Midbrain (tissue), 1 donor: ENCODE measurements at places on chromosomes 12 and 14.

DNA sequence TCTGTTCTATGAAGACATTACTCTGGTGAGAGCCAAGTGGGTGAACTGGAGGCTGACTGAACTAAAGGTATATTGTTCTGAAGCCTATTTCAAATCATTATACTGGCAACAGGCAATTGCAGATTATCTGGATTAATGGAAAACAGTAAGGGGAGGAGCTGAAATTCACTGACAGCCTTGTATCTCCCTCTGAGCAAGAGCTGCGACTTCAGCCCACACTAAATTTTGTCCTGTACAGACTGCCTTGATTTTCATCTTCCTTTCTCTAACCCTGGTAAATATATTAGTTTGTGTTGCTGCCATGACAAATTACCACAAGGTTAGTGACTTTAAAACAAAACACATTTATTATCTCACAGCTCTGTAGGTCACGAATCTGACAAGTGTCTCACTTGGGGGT is 231.1 kb downstream of the SLC2A13 start:
- DNase-seq, result no peak

DNA sequence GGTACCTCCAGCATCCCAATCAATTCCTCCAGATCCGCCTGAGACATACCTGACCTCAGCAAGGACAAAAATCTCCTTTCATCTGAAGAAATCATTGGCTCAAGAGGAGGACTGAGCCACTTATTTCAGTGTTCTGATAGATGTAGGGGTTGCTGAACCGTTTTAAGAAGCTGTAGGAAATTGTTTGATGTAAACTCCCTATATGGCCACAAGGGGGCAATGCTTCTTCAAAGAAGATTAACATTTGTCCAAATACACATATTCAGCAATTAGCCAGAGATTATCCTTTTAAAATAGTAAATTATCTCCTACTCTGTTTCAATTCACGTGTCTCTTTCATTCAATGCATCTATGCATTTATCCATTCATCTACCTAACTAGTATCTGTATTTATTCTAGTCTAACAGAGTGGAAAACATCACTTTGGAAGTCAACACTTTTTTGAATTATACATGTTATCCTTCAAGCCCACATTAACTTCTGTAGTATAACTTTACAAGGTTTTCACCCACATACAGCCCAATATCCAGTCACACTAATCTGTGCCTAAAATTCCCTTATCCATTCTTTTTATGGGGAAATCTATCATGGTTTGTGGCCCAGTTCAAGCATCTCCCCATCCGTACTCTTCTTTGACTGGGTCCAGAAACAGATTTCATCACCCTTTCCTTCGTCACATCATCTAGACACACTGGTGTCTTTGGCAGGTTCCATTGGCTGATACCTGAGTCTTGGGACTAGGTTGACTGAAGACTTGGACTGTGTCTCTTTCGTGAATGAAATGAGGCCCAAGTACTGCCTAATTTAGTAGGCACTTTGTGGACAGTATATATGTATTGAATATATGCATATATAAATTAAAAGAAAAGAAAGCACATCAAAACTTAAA is 411.0 kb upstream of the OR4E1 start:
- peak; percentile 57 for DNase-seq

- DNase-seq, result no peak
Measured at GRCh38 chr14:23617539-23617938, 18.6 kb upstream of the DHRS2 start.

GRCh38 chr12:26106347-26106746 is 18.5 kb downstream of the BHLHE41 start:
- no peak for DNase-seq

GRCh38 chr12:27449893-27450534 is 3.5 kb downstream of the SMCO2 start:
- no peak for DNase-seq

GRCh38 chr14:52836063-52836462 is 44.7 kb upstream of the GNPNAT1 start:
- no peak for DNase-seq
